Epithelial cell of prostate (primary cell): ENCODE measurements at places on chromosomes 1 and 21.

GRCh38 chr1:169326956-169327268 is 40.7 kb downstream of the NME7 start:
- no peak for DNase-seq

- no peak for DNase-seq
These were observed 50.4 kb downstream of the KIF21B start for GRCh38 chr1:200972985-200973742.

DNA sequence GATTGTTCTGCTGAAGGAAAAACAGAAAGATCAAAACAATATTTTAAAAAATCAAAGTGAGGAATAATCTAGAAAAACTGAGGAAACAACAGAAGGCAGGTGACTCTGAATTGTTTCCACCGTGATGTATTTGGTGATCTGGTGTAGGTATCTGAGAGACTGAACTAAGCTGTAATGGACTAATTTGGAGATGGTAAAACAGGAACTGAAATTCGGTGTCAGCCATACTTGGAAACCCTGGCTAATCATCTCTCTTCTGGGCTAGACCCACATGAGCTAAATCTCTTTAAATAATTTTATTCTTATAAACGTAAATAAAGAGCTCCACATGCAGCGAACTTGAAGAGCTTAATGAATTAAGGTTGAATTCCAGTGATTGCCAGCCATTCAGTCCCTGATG is 1226.1 kb downstream of the NCAM2 start:
- no peak for DNase-seq

DNA sequence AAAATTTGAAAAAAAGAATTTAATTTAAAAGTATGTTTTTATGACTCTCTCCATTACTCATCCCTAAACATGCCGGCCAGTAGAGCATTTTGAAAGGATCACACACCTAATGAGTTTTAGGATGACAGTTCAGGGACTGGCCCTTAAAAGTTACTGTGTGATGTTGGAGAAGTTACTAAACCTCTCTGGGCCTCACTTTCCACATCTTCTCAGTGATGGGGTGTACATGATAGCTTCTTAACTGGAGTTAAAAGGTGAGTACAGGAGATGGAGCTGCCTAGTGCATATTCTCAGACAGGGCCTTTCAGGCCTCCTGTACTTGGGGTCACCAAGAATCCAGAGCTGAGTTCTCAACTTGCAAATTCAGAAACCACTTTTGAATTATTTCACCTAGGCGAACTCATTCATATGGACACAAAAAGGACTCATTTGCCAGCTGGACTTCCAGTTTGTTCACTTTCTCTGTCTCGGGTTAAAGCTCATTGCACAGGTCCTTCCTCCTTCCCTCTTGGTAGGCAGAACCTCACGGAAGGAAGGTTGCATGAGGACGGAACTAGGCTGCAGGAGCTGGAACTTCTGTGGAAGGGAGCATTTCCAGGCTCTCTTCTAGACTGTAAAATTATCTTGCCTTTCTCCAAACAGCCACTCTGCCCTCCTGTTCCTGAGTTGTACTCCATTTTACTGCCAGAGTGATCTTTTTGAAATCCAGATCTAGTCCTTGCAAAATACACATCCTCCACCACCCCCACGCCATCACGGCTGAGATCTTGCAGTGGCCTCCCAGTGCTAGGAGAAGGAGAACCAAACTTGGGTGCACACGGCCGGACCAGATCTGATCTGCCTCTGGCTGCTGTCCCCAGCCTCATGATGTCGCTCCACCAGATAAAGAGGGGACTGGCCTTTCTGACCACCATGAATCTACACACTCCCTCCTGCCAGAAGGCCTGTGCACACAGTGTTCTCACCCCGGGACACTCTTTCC is 4.3 kb upstream of the SLC30A1 start:
- no peak for DNase-seq

GRCh38 chr1:30761381-30762151 is 4.0 kb upstream of the LAPTM5 start:
- DNase-seq, result no peak

DNA sequence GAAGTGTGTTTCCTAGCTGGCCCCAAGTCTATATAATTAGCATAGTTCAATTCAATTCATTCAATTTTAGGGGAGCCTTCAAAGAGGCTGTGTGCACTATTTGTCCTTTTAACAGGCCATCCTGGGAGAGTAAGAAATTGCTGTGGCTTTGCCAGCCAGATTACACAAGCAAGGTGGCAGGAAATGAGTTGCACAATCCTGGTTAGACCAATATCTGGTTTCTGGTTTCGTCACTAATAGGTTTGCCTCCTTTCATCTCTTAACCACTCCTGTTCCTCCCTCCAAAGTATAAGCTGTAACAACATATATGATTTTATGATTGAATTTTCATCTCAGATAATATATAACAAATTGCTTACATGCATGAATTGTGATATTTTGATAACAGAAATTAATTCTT is 84.1 kb upstream of the NEGR1 start:
- DNase-seq, result peak; percentile 72

DNA sequence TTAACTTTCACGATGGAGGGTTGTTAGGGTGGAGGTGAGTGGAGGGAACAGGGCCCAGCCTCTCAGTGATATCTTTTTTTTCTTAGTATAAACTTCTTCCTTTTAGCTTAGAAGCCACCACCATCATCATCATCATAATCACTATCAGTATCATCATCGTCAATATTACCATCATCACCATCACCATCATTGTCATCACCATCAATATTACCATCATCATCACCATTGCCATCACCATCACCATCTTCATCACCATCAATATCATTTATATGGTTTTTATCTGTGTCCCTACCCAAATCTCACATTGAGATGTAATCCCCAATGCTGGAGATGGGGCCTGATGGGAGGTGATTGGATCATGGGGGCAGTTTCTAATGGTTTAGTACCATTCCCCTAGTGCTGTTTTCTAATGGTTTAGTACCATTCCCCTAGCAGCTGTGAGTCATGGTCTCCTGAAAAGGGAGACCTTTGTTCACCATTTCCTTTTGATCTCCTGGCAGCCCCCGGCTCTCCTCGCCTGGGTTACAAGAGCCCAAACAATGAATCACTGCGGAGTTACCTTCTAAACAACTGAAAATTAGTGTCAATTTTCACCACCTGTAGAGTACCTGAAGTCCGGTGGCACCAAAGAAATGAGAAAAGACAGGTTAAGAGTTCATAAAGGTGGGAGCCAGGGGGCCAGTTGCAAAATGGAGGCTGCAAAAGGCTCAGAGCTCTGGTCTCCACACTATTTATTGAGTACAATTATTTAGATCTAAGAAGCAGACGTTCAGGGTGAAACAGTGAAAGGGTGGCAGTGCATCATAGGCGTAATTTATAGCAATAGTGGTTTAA is 3.1 kb upstream of the PLA2G2E start:
- DNase-seq, result peak; percentile 34

DNA sequence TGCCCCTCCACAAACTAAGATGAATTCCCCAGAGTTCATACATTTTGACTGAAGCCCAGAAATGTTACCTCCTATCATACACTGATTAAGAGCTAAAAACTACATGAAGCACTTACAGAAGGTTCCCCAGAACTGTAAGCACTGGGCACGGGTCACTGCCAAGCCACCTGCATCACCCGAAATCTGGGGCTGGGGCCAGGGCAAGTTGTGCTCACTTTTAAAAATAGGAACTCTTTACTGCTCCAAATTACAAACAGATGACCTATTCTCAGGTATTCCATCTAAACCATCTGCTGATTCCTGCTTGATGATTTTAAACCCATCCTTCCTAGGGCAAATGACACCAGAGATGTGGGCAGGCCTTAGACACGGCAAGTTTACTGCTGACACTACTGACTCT is 4.8 kb downstream of the SETD4 start:
- DNase-seq, result no peak

GRCh38 chr1:89070509-89070908 is 5.5 kb upstream of the GBP1 start:
- no peak for DNase-seq

DNA sequence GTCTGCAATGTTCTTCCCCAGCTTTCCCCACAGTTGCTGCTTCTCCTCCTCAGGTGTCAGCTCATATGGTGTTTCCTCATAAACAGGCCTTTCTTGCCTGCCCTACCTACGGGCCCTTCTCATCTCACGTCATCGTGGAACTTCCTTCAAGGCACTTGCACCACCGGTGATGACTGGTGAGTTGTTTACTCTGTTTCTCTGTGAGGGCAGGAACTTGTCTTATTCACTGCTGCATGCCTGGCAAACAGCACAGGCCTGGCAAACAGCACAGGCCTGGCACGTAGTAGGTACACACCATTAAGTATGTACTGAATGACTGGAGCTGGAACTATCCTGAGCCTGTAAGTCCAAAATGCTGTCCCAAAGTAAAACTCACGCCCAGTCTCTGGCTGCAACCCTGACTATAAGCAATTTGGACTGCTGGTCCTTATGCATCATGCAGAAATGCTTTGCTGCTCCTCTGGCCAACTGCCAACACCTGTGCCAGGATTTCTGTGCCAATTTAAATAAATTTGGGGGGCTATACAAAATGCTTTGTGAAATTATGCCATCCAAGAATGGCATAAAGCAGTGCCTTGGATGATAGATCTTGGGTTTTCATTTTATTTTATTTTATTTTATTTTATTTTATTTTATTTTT is 25.7 kb downstream of the STK40 start:
- peak; percentile 84 for DNase-seq

DNA sequence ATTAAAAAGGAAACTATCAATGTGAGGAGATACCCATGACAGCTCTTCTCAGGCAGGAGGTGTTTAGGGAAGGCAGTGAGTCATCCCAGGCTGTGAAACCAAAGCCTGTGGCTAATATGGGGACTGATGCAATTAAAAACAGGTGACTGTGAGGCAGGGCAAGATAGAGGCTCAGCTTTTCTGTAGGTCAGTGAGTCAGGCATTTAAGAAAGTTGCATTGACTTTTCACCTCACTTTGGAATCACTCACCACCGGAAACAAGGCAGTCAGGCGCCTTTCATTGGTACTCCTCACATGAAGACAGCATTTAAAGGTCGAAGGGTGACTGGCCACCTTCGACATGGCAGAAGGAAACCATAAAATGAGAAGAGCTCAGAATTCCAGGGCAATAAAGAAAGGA is 54.5 kb downstream of the PAPPA2 start:
- DNase-seq, result peak; percentile 49

DNA sequence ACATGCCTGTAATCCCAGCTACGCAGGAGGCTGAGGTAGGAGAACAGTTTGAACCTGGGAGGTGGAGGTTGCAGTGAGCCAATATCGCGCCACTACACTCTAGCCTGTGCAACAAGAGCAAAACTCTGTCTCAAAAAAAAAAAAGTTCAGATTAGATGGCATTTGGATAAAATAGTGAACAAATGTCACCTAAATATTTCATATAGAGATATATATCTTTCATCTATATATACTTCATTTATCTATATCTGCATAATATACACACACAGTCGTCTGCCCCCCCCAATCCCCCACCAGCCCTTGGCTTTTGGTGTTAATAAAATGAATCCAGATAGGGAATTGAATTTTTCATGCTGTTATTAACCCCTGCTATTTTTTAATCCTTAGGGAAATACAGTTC is 5.0 kb downstream of the PPP1R15B start:
- DNase-seq, result no peak

- DNase-seq, result no peak
These were observed 45.3 kb downstream of the LRIG2 start for GRCh38 chr1:113118266-113118665.

- no peak for DNase-seq
These were observed 107.0 kb downstream of the KIF26B start for GRCh38 chr1:245261786-245262185.

DNA sequence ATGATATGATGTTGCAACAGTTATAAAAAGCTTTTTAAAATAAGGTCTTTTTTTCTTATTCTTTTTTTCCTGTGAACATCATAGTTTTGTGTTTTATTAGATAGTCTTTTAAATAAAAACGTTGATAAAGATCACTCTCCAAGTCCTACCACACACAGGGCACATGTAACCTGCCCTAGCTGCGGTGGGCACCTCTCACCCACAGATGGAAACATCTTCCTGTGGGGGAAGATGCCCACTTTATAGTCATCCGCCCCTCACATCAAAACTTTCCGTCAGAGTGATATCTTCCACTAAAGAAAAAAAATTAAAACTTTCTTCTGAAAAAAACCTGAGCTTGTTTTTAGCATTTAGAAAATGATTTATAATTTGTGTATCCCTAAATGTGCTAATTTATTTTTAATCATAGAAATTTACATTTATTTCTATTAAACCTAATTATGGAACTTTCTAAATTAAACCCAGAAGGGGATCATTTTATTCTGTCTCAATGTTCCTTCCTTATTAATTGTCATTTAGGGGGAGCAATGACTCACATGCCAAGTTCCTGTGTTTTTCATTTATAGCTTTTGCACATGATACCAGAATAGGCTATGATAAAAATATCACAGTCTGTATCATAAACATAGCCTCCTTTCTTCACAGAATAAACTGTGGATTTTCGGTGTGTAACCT is 24.7 kb downstream of the TNFRSF9 start:
- no peak for DNase-seq

- peak; percentile 52 for DNase-seq
These were observed 27.1 kb upstream of the ZC3H11B start for GRCh38 chr1:219639876-219640577.

- no peak for DNase-seq
These were observed 223.6 kb downstream of the CENPF start for GRCh38 chr1:214826619-214827018.

- no peak for DNase-seq
These were observed 346.4 kb upstream of the AJAP1 start for GRCh38 chr1:4307911-4308545.
